ENCODE measurements at places on chromosomes 11 and 22. TPM values are rescaled to one million over a fixed set of nuclear protein-coding genes. Genes with fewer than 3 reads are reported as not detected.

- no peak for DNase-seq
Measured at GRCh38 chr22:26592421-26592891, 2.5 kb upstream of the TPST2 start.

- DNase-seq = no peak
Measured at GRCh38 chr11:120554766-120555432, 43.4 kb downstream of the GRIK4 start.

GRCh38 chr11:35157814-35158700 lies 19.1 kb downstream of the CD44 start:
- no peak for DNase-seq

- DNase-seq = peak; percentile 40
Measured at GRCh38 chr11:114738954-114739353, 60.6 kb downstream of the NXPE2 start.

GRCh38 chr11:126159719-126160344 lies 51.6 kb downstream of the RPUSD4 start:
- no peak for DNase-seq

DNA sequence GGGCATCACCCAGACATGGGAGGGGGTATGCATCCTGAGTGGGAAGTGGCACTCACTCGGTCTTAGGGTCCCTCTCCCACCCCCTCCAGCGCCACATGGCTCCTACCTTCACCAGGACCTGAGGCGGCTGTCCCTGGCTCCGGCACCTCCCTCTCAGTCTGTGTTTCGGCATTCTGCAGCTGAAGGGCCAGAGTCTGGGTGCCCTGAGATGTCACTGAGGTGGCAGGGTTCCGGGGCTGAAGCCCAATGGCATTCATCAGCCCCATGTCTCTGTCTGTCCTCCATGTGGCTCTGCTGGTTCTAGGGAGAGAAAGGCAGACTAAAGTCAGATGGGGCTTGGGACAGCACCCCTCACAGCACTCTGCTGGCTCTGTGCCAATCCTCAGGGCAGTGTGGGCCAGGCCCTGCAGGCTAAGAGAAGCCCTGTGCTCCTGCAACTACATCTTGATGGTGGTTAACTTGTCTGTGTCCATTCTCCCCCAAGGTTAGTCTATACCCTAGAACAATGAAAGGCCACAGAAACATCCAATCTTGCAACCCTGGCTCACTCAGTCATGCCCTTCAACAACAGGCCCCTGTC lies 16.9 kb upstream of the CHRM4 start:
- DNase-seq = no peak

The SOX10 gene
- total RNA-seq = not detected

- DNase-seq = no peak
Measured at GRCh38 chr11:64729851-64730382, 6.9 kb upstream of the NRXN2 start.

- peak; percentile 28 for DNase-seq
Measured at GRCh38 chr11:74438681-74439080, 28.7 kb downstream of the KCNE3 start.

- DNase-seq = no peak
Measured at GRCh38 chr11:121554552-121554951, 101.8 kb upstream of the SORL1-AS1 start.

- DNase-seq = peak; percentile 40
Measured at GRCh38 chr11:132586801-132587200, 945.5 kb downstream of the OPCML start.

DNA sequence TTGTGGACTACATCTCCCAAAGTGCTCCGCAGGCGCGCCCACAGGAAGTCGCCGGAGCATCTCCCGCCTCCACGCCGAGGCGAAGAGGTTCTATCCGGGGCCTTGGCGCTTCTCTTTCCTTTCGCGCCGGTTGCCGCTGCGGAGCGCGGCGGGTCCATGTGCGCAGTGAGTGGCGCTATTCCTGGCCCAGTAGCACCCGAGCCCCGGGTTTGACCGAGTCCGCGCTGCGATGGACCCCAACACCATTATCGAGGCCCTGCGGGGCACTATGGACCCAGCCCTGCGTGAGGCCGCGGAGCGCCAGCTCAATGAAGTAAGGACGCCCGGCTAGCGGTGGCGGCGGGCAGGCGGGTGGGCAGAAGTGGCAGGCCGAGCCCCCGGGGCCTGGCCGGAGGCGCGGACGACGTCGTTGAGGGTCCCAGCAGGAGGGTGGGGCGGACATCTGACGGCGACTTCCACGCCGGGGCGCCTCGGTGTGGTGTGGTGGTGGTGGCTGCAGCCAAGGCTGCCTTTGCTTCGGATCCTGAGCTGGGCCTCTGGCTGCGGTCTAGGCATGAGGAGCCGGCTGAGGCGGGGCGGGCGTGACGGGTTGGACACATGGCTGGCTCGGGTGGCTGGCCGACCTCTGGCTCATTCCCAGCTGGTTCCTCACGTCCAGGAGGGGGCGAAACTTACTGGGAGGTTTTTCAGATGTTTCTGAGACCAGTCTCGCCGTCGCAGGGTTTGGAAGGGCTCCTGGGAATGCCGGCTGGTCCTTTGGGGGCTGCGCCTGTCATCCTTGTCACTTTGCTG lies at the start of gene IPO7:
IPO7 (plus strand) TSS at position 118 of the 792 bp plus-strand sequence; CDS start at position 230, 112 bp downstream.
- peak; percentile 93 for DNase-seq

GRCh38 chr11:44112091-44112821 lies 16.8 kb downstream of the EXT2 start:
- DNase-seq = peak; percentile 78

DNA sequence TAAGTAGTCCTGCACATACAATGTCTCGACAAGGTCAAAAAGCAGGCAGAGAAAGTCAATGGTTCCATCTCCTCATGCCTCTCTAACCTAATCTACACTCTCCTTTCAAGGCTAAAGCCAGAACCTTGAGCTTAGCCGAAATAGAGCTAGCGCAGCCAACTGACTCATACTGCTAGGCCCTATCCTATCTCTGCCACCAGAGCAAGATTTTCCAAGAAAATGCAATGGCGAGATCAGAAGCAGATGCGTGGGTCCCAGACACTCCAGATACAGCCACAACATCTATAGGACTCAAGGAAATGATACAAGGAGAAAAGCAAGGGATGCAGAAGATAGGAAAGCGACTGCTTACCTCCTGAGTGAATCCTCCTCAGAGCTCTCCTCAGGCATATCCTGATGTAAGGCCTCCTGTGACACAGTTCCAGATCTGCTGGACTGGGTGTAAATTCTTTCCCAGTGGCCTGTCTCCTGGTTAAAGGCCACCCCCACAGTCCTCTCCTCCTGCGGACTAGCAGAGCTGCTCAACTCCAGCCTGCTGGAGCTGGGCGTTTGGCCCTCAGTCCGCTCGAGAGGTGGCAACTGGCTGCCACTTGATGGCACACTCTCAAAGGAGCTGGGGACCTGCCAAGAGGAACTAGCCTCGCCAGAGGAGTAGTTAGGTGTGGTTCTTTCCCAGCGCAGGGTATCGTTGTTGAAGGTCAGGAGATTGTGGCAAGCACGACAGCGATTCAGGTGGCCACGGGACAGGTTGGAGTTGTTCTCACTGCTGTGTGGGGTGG lies 52.0 kb downstream of the AMBRA1 start:
- DNase-seq = peak; percentile 17

The HOATZ gene
- total RNA-seq = not detected

The SRPRA gene
- total RNA-seq = 167 TPM

The RRP7A gene
- 24.2 TPM for total RNA-seq

- DNase-seq = no peak
Measured at GRCh38 chr11:126510621-126511370, 155.3 kb downstream of the ST3GAL4 start.

DNA sequence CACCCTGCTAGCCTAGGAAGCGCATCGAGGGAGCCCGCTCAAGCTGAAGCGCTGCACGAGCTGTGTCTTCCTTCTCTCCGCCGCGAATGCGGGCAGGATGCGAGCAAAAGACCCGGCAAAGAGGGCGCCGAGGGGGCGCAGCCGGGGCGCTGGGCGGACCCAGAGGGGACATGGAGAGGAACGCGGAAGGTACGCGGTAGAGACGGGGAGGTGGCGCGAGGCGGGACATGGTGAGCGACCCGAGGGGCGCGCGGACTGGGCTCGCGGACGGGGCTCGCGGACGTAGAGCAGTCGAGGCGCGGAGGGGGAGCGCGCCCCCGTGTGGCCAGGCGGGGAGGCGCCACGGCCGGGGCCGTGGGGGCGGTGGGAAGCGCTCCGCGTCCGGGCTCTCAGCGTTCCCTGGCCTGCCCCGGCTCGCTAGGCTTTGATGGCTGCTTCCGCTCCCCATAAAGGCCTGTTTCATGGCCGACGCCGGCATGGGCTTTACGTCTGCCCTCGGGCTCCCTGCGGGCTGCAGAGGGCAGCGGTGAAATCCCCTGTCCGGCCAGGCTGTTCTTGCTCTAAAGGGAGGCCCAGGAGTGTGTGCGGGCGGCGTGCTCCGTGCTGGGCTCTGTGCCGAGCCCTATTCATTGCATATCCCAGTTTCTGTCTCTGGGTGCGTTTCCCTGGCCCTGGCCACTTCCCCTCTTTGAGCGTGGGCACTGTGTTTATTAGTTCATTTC lies 31.2 kb upstream of the TRIM29 start:
- peak; percentile 71 for DNase-seq

- no peak for DNase-seq
Measured at GRCh38 chr11:70721006-70721405, 322.7 kb downstream of the CTTN start.

DNA sequence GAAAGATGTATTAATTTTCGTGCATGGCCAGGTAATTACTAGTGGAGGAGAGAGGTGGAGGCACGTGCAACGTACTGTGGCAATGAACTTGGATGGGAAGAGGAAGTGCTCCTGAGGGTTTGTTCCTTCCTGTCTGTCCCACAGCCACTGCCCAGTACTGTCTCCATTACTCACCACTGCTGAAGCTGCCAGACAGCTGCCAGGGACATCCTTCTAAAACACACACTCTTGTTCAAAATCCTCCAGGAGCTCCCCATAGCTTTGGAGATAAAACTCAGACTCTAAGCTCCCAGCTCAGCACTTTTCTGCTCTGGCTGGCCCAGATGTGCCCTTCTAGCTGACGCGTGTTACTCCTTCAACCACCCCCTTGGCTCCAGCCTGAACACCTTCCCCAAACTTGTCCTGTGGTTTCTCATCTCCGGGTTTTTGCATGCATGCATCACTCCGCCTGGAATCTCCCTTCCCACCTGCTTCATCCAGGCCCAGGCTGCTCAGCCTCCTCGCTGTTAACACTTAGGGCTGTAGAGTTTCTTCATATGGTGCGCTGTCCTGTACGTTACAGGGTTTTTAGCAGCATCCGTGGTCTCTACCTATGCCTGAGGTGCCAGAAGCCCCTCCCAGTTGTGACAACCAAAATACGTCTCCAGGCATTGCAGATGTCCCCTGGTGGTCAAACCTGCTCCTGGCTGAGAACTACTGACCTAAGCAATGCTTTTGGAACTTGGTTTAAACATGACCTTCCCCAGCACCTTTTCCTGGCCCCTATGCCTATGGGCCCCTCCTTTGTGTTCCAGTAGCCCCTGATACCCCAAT lies 69.5 kb downstream of the C11orf91 start:
- DNase-seq = peak; percentile 65

DNA sequence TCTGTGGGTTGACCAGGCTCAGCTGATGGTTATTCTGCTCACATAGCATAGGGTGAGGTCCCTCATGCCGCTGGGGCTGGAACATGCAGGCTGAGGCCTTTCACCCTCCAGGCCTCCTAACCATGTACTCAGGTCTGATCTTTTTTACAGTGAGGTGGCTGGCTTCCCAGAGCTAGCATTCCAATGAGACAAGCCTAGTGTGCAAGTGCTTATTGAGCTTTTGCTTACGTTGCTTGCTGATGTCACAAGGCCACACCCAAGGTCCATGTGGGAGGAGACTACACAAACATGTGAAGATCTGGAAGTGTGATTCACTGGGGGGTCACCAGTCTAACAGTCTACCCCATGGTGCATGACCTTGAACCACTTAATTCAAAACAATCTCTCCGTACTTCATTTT lies 33.9 kb downstream of the ISX start:
- no peak for DNase-seq

The CSF2RB gene
- not detected for total RNA-seq

The ANKK1 gene
- not detected for total RNA-seq

- no peak for DNase-seq
Measured at GRCh38 chr22:25352294-25352680, 132.8 kb downstream of the CRYBB2 start.

- DNase-seq = no peak
Measured at GRCh38 chr11:94546886-94547285, 3.2 kb downstream of the FUT4 start.

DNA sequence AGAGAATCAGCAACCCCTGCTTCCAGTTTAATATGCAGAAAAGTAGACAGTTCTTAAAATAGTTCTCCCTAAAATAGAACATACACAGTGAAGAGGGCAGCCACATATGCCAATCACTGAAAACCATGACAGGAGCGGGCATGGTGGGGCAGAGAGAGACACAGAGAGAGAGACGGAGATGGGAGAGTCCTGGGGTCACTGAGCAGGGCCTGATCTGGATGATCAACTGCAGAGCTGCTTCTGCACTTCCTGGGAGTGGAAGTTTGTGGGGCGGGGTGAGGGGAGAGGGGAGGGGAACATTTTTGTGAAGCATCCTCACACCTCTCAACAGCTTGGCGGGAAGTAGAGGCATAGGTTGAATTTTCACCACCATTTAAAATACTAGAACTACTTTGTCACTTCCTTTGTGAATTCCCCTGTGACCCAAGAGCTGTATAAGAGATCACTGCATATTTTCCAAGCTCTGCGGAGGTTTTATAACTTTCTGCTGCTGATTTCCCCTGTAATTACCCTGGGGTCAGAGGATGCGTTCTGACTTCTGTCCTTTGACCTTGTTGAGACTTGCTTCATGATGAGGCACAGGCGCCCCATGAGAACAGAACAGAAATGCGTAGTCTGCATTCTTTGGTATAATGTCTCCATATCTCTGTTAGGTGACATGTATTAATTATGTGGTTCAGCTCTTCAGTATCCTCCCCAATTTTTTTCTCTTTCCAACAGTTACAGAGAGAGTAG lies 419.4 kb downstream of the BRD1 start:
- DNase-seq = no peak

- DNase-seq = no peak
Measured at GRCh38 chr11:15826826-15827225, 529.5 kb downstream of the SOX6 start.

GRCh38 chr11:47342036-47342803 lies 10.3 kb downstream of the MYBPC3 start:
- DNase-seq = no peak

GRCh38 chr11:5275369-5276110 lies 5.8 kb upstream of the HBE1 start:
- no peak for DNase-seq

The MMP1 gene
- total RNA-seq = 75.7 TPM

Data from M059J (cell line).